HuH-7 (cell line): ENCODE measurements at places on chromosomes 16 and 17.

GRCh38 chr16:85798901-85799496 is 345 bp downstream of the EMC8 start:
- peak; percentile 66 for DNase-seq

DNA sequence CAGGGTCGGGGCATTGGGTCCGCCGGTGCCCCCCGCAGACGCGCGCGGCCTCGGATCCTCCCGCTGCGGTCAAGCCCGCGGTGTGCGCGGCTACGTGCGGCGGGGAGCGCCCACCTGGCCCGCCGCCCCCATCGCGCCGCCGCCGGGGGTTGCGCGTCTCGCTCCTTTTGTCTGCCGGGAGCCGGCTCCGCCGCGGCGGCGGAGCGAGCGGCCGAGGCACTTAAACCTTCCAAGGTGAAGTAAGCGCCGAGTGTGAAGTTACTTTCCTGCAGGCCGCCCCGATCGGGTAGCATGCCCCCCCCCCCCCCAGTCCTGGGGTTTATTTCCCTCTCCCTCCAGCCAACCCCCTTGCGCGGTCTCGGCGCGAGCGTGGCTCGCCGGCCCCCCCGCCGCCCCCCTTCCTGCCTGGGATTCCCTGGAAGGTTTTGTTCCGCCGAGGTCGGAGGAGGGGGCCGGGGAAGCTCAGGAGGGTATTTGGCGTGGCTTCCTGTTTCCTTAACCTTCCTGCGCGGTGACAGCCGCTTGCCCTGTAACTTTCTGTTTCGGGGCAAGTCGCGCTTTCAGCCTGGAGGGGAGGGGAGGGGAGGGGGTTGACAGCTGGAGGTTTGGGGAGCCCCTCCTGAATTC is 56.6 kb upstream of the GSE1 start:
- peak; percentile 67 for DNase-seq

GRCh38 chr17:82036634-82037091 is 834 bp downstream of the DCXR start:
- DNase-seq = no peak

DNA sequence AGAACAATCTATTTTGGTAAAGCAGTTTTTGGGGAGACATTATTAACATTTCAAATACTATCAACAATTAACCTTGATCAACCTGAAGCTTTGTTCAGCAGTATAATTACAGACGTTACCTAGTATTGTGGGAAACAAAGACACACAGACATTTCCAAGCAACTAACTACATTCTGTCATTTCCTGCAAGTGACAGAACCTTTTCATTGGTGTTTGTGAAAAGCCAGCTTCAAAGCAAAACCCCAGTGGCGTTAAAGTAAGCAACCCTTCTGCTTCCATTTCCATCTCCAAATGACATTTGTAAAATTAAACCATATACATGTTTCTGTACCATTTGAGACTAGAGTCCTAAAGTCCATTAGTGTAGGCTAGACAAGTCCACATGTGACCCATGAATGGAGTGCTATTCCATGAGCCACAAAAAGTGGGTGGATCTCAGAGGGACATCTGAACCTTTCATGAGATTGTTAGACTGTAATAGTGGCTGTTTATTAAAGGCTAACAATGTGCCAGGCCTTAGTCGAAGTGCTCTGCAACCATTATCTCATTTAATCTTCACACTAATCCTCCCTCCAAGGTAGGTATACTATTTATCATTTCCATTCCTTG is 101.2 kb downstream of the SSH2 start:
- DNase-seq = no peak

GRCh38 chr16:17983114-17983513 is 353.4 kb downstream of the NPIPA8 start:
- DNase-seq = no peak

DNA sequence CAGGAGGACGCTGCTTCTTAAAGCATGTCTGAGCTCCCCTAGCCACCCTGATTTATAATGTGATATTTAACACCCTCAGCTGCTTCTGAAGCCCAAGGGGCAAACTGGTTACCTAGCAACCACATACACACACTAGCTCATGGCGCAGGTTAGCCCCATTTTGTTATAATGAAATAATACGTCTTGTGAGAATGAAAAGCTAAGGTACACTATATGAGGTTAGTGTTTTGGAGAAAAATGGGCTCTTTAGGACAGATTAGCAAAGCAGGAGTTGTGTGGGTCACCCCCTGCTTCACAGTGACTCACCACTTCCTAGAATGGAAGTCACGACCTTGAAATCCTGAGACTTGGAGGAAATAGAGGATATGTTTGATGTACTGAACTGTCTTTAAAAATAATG is 404.8 kb upstream of the HSBP1 start:
- no peak for DNase-seq

- no peak for DNase-seq
Measured at GRCh38 chr16:14186007-14186794, 115.1 kb downstream of the MRTFB start.

DNA sequence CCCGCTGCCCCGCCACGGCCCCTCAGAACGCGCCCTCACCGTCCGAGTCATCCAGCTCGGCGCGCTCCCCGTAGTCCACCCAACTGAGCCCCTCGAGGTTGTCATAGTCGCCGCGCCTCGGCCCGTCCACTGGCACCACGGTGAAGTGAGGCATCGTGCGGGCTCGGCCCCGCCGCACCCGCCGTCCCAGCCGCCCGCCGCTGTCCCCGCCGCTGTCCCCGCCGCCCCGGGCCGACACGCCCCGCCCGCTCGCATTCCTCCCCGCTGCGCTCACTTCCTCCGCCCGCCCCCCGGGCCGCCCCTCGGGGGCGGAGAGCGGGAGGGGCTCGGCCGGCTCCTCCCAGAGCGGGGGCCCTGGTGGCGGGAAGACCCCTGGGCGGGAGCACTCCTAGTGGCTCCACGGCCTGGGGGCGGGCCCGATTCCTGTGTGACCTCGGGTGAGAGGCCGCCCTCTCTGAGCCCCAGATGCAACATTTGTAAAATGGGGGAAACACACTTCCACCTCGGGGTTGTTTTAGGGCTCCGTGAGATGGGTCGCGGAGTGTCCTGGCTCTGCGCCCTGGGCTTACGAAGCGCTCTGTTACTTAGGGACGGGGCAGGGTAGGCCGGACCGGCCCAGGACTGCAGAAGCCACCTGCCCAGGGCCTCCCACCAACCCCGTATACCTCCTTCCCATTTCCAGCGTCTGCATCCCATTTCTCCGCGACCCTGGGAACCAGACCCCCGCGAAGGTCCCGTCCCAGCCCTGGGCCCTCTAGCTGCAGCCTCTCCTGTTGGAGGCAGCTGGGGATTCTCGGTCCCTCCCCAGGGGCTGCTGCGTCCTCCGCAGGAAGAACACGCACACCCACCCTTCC is at the start of gene SLC12A4:
Gene SLC12A4, minus strand, starts transcription at position 238 of the 854 bp plus-strand sequence. Its CDS starts 84 bp downstream, at position 154.
- peak; percentile 99 for DNase-seq
